H1 (cell line): ENCODE measurements at places on chromosomes 1 and 21. TPM values are rescaled to one million over a fixed set of nuclear protein-coding genes. Genes with fewer than 3 reads are reported as not detected.

TCP10L gene
- 0.71 and 0.99 TPM in 2 replicates for total RNA-seq

TCHHL1 gene
- not detected in 2 replicates for total RNA-seq

KMO gene
- not detected in 2 replicates for total RNA-seq

CD1E gene
- total RNA-seq, result not detected in 2 replicates

DPT gene
- not detected in 2 replicates for total RNA-seq

OXCT2 gene
- total RNA-seq, result 2.9 TPM in 2 replicates

MYOG gene
- total RNA-seq, result not detected in 2 replicates

CLDN14 gene
- not detected in 2 replicates for total RNA-seq

APOBEC4 gene
- not detected in 2 replicates for total RNA-seq

SEC16B gene
- total RNA-seq, result 0.56 and 1.5 TPM in 2 replicates

UBE2U gene
- not detected in 2 replicates for total RNA-seq

RUNX3 gene
- total RNA-seq, result 0.48 and 0.82 TPM in 2 replicates

CDC20 gene
- 221 and 252 TPM in 2 replicates for total RNA-seq

PRELP gene
- 0.13 and 0.19 TPM in 2 replicates for total RNA-seq

ATAD3C gene
- total RNA-seq, result 1.3 and 2.0 TPM in 2 replicates

TRAF3IP3 gene
- not detected in 2 replicates for total RNA-seq

GPR61 gene
- 0.15 and 0.41 TPM in 2 replicates for total RNA-seq

EMC1 gene
- 45.1 and 51.0 TPM in 2 replicates for total RNA-seq

TFF3 gene
- 1.7 TPM in 1 of 2 replicates, not detected in the other for total RNA-seq

PLPPR4 gene
- total RNA-seq, result 2.2 TPM in 2 replicates

ITGB2 gene
- 0.24 and 0.36 TPM in 2 replicates for total RNA-seq

KCND3 gene
- 0.48 and 0.61 TPM in 2 replicates for total RNA-seq

L1TD1 gene
- 425 and 441 TPM in 2 replicates for total RNA-seq

TNFRSF1B gene
- 2.8 and 2.9 TPM in 2 replicates for total RNA-seq

HUNK gene
- 10.2 and 16.7 TPM in 2 replicates for total RNA-seq

KCNC4 gene
- 11.2 TPM in 2 replicates for total RNA-seq

RGS7 gene
- 2.1 and 3.0 TPM in 2 replicates for total RNA-seq

HSF2BP gene
- 0.71 and 0.93 TPM in 2 replicates for total RNA-seq

DCAF6 gene
- 16.5 and 17.4 TPM in 2 replicates for total RNA-seq

ZNF593OS gene
- total RNA-seq, result not detected in 2 replicates

MPZ gene
- total RNA-seq, result 4.1 and 6.1 TPM in 2 replicates

MYOM3 gene
- 0.09 and 0.36 TPM in 2 replicates for total RNA-seq

SCMH1 gene
- 16.6 and 16.7 TPM in 2 replicates for total RNA-seq

EVA1C gene
- total RNA-seq, result 3.6 and 4.3 TPM in 2 replicates

AADACL3 gene
- 2.3 and 2.4 TPM in 2 replicates for total RNA-seq

PRDM16 gene
- 0.43 and 0.46 TPM in 2 replicates for total RNA-seq

HCN3 gene
- 5.5 and 6.4 TPM in 2 replicates for total RNA-seq

REN gene
- not detected in 2 replicates for total RNA-seq

LINGO4 gene
- not detected in 2 replicates for total RNA-seq

HSD3B1 gene
- total RNA-seq, result not detected in 2 replicates

TMIGD3 gene
- total RNA-seq, result not detected in 2 replicates

PPT1 gene
- 141 and 150 TPM in 2 replicates for total RNA-seq

CBR1 gene
- total RNA-seq, result 1.8 and 2.3 TPM in 2 replicates

KCNJ9 gene
- total RNA-seq, result 0.08 and 0.13 TPM in 2 replicates

RGS4 gene
- 0.46 and 0.74 TPM in 2 replicates for total RNA-seq

PLA2G2C gene
- total RNA-seq, result not detected in 2 replicates

IL19 gene
- total RNA-seq, result not detected in 2 replicates

CNR2 gene
- not detected in 2 replicates for total RNA-seq

ADARB1 gene
- total RNA-seq, result 11.1 and 14.9 TPM in 2 replicates

MAEL gene
- total RNA-seq, result not detected in 2 replicates

HSD17B7 gene
- total RNA-seq, result 35.4 and 37.8 TPM in 2 replicates
